ENCODE measurements at places on chromosomes 6 and 20. TPM values are rescaled to one million over a fixed set of nuclear protein-coding genes. Genes with fewer than 3 reads are reported as not detected.

The SPTLC3 gene
- total RNA-seq, result under 0.01 TPM

The FGD2 gene
- total RNA-seq, result not detected

The ANKRD6 gene
- total RNA-seq, result 4.9 TPM

The ANKEF1 gene
- total RNA-seq, result 1.2 TPM

The PLG gene
- not detected for total RNA-seq

The PBOV1 gene
- total RNA-seq, result not detected

The REPS1 gene
- 15.7 TPM for total RNA-seq

The PCSK2 gene
- total RNA-seq, result not detected

The PSORS1C1 gene
- 3.3 TPM for total RNA-seq

The DHX16 gene
- 41.0 TPM for total RNA-seq

The SPO11 gene
- not detected for total RNA-seq

The C20orf202 gene
- not detected for total RNA-seq

All from epithelial cell of umbilical artery (primary cell).